Sigmoid colon (tissue), 7 donors: ENCODE measurements at places on chromosomes 5 and 9.

DNA sequence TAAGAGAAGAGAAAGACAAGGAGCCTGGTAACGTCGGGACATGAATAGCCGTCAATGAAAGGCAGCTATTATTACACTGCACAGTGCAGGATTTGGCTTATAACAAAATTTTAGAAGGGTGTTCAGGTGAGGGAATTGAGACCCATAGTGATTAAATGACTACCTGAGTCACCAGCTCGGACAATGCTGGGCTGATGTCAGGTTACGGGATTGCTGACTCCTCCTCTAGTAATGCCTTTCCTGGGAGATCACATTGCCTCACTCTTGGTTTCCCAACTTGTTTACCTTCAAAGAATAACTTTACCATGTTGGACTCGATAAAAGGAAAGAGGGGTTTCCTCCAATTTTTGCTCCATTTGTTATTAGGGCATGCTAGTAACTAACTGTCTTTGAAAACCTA, 132.6 kb downstream of the GHR start:
- no peak overlapping the region for H3K27ac ChIP-seq
- H3K4me3 ChIP-seq: no peak overlapping the region
- no peaks in the 10 kb centered on the region for H3K27me3 ChIP-seq
- no peak for DNase-seq
- no peaks in the 10 kb centered on the region for H3K4me1 ChIP-seq
- no peaks in the 10 kb centered on the region for H3K36me3 ChIP-seq

DNA sequence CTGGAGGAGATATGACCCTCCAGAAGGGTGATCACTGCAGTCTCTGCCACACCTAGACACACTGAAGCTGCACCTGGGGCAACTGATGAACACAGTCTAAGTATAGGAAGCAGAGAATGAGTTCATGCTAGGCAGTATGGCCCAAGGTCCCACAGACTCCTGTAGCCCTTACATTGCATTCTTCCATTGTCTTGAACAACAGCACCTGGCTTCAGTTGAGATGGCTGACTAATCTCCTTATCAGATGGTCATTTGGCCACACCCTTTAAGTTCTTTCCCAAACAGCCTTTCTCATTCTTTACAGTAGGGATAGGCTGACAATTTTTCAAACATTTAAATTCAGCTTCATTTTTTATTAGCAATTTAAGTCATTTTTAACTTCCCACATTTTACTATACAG, 23.1 kb downstream of the CENPK start:
- H3K27me3 ChIP-seq: no peaks in the 10 kb centered on the region
- H3K27ac ChIP-seq: no peak overlapping the region
- no peak overlapping the region for H3K4me3 ChIP-seq

GRCh38 chr9:74765481-74765971, 122.2 kb downstream of the TRPM6 start:
- no peak overlapping the region for H3K27ac ChIP-seq
- no peaks in the 10 kb centered on the region for H3K36me3 ChIP-seq
- H3K27me3 ChIP-seq: no peaks in the 10 kb centered on the region
- no peak overlapping the region for H3K4me3 ChIP-seq
- H3K4me1 ChIP-seq: no peaks in the 10 kb centered on the region
- DNase-seq: no peak

DNA sequence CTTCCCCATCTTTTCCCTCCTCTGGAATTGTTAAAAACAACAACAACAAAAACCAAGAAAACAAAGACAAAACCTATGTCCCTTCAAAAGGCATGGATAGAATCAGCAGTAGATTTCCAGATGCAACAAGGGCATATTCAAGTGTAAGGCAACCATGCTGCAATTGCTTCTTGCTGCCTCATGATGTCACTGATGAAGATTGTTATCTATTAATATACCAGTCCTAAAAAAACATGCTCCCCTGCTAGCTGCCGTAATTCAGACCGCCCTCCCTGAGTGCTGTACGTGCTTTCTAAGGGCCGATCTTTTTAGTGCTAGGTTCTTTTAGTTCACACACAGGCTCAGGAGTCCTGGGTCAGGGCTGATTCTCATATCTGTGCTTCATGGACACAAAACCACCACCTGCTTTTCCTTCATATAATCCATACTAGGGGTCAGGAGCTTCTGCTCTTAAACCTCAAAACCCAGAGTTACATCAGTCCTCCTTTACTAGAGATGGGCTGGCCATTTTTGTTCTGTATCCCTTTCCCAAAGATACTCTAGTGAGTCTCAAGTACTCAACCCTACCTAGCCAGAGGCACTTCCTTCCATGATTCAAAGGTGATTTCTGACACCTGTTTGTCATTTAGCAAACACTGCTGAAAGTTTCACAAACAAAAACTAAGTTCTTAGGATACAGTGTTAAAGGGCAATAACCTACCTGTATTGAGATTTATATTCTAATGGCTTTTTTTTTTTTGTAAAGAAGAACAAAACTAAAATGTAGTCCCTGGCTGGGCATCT, 82.1 kb downstream of the GIN1 start:
- no peak overlapping the region for H3K27ac ChIP-seq
- DNase-seq: no peak
- H3K4me3 ChIP-seq: no peak overlapping the region
- H3K36me3 ChIP-seq: peaks cover 1% of the 10 kb centered on the region
- H3K4me1 ChIP-seq: no peaks in the 10 kb centered on the region
- no peaks in the 10 kb centered on the region for H3K27me3 ChIP-seq

- H3K4me3 ChIP-seq: no peak overlapping the region
- no peaks in the 10 kb centered on the region for H3K36me3 ChIP-seq
- DNase-seq: no peak
- no peaks in the 10 kb centered on the region for H3K4me1 ChIP-seq
- H3K27me3 ChIP-seq: no peaks in the 10 kb centered on the region
- H3K27ac ChIP-seq: no peak overlapping the region
Measured at GRCh38 chr5:62042007-62042406, 264.0 kb upstream of the KIF2A start.

DNA sequence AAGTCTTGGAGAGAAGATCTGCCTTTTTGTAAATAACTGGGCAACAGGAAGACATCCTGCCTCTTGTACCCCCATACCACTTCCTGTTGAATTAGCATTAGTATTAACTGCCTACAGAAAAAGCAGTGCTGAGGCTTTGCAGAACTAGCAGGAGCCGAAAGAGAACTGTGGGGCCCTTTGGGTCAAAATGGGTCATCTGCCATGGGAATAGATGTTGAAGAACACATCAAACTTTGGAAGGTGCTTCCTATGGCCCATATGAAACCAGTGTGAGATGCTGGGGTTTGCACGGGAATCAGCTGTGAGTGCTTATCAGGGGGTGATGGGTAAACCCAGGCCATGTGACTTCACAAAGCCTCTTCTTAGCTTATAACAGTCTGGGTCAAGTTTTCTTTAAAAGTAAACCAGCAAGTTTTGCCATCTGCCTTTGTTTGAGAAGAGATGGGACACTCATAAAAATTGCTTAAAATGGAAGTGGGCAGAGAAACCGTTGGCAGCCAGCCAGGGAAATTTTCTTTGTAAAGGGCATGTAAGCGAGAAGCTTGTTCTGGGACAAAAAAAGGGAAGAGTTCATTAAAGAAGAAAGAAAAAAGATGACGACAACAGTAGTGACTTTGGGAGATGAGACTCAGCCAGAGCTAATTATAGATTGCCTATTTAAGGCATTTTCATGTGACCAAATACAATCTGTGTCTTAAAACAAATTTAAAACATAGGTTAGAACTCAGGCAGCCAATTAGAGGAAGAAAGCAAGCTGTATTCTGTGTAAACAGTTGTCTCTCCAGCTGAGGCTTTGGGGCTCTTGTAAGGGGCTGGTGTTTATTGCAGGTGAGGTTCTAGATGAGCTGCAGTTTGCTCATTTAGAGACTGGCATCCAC, 4.4 kb downstream of the SLC25A25 start:
- no peaks in the 10 kb centered on the region for H3K36me3 ChIP-seq
- H3K27me3 ChIP-seq: no peaks in the 10 kb centered on the region
- H3K4me3 ChIP-seq: no peak overlapping the region
- H3K4me1 ChIP-seq: peaks cover 57% of the 10 kb centered on the region

DNA sequence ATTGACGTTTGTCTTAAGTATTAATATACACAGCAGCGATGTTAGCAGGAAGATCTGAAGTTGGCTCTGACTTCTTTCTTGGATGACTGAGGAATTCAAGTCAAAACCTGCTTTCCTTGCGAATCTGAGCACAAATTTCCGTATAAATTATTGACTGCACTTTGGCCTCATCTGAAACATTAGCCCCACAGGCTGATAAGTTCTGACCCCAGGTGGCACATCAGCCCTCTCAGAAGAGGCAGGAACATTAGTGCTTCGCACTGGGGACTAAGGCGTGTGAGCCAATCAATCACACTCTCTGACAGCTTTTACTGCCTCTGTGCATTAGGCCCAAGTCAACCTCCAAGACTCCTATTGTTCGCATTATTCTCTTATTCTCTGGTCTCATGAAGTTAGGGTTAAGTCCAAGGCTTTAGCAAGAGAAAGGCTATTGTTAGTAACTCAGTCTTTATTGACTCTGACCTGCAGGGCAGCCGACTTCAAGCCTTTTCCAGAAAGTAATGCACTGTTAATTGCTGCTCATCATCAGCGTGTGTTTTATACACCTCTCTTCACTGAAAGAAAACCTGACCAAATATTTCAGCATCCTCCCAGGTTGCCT, 84.2 kb downstream of the ZNF608 start:
- H3K4me1 ChIP-seq: peaks cover 50% of the 10 kb centered on the region
- no peak overlapping the region for H3K4me3 ChIP-seq
- H3K36me3 ChIP-seq: no peaks in the 10 kb centered on the region
- DNase-seq: no peak

- no peak for DNase-seq
- H3K36me3 ChIP-seq: no peaks in the 10 kb centered on the region
Measured at GRCh38 chr9:32200241-32200640, 184.2 kb upstream of the ACO1 start.

DNA sequence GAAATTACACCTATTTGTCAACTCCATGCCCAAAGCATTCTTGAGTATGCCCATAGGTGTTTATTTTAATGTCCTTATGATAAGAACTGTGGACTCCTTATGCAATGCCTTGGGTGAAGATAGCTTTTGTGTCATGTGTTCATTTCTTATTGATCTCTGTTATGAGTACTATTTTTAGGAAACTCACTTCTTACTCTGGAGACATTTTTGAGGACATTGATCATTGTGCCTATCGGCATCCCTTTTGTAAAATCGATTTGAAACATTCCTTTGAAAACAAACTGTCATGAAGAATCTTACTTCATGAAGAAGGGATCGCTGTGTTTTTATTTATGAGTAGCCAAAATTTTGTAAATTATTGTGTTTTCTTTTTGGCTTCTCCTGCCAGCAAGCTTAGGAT, 257.3 kb downstream of the NTRK2 start:
- no peak for DNase-seq
- no peaks in the 10 kb centered on the region for H3K27me3 ChIP-seq
- no peaks in the 10 kb centered on the region for H3K4me1 ChIP-seq
- H3K27ac ChIP-seq: no peak overlapping the region
- H3K4me3 ChIP-seq: no peak overlapping the region

- no peaks in the 10 kb centered on the region for H3K36me3 ChIP-seq
- H3K4me3 ChIP-seq: no peak overlapping the region
- DNase-seq: no peak
- H3K27ac ChIP-seq: peak overlapping the region; percentile 18
- H3K27me3 ChIP-seq: no peaks in the 10 kb centered on the region
Measured at GRCh38 chr9:98074115-98074990, 17.8 kb downstream of the NANS start.

GRCh38 chr5:172274951-172275753, 8.4 kb downstream of the UBTD2 start:
- H3K27ac ChIP-seq: no peak overlapping the region
- DNase-seq: no peak
- H3K36me3 ChIP-seq: no peaks in the 10 kb centered on the region
- no peak overlapping the region for H3K4me3 ChIP-seq
- H3K4me1 ChIP-seq: peaks cover 4% of the 10 kb centered on the region

- H3K4me1 ChIP-seq: peaks cover 9% of the 10 kb centered on the region
- H3K4me3 ChIP-seq: no peak overlapping the region
- no peak for DNase-seq
Measured at GRCh38 chr5:132099076-132099748, 25.6 kb downstream of the CSF2 start.

DNA sequence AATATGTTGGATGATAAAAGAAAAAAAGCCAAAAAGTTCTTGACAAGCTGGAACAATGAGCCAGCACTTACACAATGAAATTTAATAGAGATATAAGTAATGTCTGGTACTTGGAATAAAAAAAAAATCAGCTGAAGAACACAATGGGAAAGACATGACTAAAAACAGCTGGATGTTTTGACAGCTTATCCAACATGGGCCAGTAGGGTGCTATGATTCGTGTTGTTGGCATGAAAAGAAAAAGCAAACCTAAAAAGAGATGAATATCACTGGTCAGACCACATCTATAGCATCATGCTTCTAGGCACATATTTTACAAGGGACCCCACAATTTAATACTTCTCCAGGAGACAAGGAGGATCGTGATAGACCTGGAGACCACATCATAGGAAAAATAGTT, 175.3 kb downstream of the ARL15 start:
- DNase-seq: no peak
- no peaks in the 10 kb centered on the region for H3K4me1 ChIP-seq
- H3K36me3 ChIP-seq: no peaks in the 10 kb centered on the region
- H3K27me3 ChIP-seq: no peaks in the 10 kb centered on the region

DNA sequence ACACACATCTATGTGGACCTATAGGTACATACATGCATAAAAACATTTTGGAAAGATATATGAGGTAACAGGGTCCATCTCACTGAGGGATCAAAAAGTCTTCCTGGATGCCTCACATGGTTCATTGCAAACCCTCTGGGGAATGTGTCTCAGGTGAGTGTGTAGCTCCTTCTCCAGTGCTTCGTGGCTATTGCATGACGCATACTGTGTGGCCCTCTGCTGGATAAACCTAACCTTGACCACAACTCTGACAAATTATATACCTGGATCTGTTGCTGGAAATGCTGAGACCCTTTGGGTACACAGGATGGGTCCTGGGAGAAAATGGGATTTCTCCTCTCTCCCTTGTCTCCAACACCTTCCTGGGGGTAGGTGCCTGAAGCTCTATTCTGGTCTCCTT, 91.9 kb downstream of the JAKMIP2 start:
- no peaks in the 10 kb centered on the region for H3K36me3 ChIP-seq
- H3K4me3 ChIP-seq: no peak overlapping the region
- no peak for DNase-seq
- no peak overlapping the region for H3K27ac ChIP-seq
- peaks cover 24% of the 10 kb centered on the region for H3K4me1 ChIP-seq
